ENCODE measurements at places on chromosomes 16 and 17.

DNA sequence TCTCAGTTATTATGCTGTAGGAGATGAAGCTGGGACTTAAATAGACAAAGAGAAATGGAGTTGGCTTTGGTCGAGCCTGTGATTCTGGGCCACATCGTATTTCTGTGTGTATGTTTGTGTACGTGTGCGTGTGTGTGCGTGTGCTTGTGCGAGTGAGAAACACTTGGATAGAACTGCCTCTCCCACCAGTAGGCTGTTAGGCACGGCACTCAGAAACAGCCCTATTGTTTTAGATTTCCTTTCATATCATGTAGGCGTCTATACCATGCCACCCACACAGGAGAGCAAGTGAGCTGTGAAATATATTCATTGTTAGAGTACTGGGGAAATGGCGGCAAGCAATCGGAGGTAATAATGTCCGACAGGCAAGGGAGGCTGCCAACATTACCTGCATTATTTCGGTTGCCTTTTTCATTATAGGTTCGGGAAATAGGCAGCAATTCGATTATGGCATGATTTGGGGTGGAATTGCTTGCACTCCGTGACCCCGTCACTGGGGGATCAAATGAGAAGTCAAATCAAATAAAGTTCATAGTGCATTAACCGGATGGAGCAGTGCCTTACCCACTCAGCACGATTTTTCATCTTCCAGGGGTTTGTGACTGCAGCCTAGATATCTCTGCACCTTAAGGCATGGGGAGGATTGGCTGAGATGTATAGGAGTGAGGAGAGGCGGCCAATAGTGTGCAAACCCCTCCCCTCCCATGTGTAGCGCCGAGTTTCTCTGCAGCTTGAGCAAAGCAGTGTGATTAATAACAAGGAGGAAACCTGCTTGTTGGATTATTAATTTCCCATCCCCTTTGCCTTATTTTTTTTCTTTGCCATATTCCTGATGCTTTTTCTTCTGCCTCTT is 89.6 kb downstream of the RBFOX1 start:
- DNase-seq: no peak

- DNase-seq: no peak
Measured at GRCh38 chr17:58277107-58277801, 3.5 kb downstream of the MPO start.

GRCh38 chr16:56732366-56732765 is 2.4 kb downstream of the NUP93 start:
- DNase-seq: no peak

- peak; percentile 28 for DNase-seq
Measured at GRCh38 chr17:18141210-18141803, 32.8 kb downstream of the MYO15A start.

DNA sequence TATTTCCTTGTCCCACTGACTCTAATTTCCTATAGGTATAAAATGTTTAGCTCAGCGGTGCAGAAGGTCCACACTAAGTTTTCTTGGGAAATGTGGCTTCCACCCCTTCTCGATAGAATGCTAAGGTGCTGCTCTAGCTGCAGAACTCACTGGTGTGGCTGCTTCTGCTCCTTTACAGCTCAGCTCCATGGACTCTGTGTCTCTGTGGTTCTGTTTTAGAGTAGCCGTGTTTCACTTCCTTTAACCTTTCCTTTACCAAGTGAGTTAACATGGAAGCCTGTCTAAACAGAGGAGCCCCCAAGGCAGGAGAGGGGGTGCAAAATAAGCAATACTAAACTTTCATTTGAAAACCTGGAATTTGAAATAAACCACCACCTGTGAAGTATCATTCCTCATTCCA is 65.3 kb downstream of the SPECC1 start:
- DNase-seq: no peak

DNA sequence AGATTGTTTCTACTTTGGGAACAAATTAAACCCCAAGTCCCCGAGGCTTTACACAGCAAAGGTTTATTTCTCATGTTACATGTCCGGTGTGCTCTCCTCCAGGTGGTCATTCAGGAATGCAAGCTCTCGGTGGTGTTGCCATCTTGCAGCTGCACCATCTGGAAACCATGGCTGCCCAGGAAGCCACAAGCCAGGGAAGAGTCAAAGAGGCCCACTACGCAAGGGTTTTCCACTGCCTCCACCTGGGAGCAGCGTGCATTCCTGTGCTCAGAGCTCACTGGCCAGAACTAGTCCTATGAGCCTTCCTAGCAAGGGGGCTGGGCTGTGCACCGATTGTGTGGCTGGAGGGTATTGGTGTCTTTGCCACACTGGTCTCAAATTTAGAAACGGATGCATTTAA is 128.8 kb upstream of the FOXF1 start:
- no peak for DNase-seq

DNA sequence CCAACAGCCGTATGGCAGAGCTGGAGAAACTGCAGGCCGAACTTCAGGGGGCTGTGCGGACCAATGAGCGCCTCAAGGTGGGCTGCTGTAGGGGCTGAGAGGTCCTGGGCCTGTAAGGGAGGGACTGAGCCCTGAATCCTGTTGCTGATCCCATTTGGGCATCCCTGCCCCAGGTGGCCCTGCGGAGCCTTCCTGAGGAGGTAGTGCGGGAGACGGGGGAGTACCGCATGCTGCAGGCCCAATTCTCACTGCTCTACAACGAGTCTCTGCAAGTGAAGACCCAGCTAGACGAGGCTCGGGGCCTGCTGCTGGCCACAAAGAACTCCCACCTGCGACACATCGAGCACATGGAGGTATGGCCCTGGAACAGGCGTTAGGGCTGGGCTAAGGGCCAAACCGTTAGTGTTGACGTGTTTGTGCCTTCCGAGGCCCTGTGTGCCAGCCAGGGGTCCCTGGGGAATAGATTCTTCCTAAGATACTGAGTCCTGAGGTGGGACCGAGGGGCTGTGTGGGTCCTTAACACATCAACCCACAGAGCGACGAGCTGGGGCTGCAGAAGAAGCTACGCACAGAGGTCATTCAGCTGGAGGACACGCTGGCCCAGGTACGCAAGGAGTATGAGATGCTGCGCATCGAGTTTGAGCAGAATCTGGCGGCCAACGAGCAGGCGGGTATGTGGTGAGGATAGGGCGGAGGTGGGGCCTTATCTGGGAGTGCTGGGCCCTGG is 4.2 kb downstream of the RNF40 start:
- DNase-seq: no peak

- DNase-seq: peak; percentile 66
Measured at GRCh38 chr17:47317119-47317518, 6.6 kb upstream of the EFCAB13 start.

DNA sequence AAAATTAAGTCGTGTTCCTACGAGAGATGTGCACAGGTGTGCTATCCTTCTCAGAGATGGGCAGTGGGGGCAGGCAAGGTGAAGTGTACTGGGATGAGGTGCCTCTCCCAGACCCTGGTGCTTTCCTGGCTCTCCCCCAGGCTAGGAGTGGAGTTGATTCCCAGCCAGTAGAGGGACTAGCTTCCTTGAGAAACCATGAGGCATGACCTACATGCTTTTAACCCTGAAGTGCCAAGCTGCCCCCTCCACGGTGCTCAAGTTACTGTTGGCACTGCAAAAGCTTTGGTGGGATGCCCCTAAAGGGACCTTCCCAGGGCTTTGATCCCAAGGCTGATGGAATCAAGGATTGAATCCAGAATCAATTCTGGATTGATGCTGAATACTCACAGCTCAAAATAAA is 47.0 kb upstream of the SREBF1 start:
- DNase-seq: no peak

DNA sequence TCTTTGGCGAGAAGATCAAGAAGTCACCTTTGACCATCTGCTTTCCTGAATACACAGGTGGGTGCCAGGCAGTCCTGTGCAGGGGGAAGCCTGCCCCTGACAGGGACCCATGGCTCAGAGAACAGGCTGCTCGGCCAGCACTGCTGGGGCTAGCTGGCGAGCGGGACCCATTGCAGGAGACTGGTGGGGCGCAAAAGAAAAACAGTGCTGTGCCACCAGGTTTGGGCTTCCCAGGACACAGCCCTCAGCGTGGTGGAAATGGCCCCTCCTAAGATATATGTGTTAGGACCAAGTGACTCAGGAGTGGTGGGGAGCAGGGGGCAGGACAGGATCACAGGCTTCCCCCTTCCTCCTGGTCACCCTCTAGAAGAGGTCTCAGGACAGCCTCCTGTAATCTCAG is 73.9 kb downstream of the AMFR start:
- DNase-seq: no peak

GRCh38 chr17:80111702-80112470 is 10.5 kb downstream of the GAA start:
- DNase-seq: no peak

DNA sequence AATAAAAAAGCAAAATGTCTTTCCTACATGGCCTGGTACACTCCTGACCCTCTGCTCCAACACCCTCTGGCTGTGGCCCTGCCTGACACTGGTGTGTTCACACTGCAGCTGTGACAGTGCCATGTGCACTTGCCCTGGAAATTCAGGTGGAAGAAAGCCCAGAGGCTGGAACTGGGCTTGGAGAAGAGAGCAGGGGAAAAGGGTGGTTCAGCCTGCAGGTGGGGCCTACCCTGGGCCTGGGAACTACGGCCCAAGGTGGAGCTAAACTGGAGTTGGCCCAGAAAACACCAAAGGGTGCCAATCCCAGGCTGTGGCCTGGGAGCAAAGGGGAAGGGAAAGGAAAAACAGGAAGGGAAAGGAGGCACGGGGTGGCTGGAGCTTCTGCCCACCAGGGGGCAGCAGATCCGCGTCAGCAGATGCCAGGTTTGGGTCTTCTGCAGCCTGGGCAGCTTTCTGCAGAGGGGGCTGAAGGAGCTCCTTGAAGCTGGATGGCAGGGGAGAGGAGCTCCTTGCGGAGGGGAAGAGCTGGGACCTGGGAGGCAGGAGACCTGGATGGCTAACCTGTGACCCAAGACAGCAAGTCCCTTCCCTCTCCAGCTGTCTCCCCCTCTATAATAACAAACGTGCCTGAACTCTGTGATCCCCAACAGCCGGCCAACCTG is 15.4 kb upstream of the CTCF start:
- no peak for DNase-seq

DNA sequence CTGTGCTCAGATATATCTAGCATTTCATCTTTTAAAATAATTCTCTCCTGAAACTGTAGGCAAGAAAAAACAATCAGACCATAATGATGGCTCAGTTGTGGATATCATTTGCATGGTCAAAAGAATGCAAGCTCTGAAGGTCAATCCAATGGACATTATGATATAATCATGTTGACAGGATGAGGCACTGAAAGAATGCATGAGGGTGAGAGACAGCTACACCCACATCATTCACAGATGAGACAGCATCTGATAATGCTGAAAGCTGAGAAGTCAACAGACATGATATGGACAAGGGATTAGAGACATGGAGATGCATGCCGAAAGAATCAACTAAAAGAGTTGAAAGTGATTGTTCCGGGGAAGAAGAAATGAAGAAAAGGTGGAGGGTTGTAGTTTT is 346.4 kb upstream of the CDH5 start:
- no peak for DNase-seq

DNA sequence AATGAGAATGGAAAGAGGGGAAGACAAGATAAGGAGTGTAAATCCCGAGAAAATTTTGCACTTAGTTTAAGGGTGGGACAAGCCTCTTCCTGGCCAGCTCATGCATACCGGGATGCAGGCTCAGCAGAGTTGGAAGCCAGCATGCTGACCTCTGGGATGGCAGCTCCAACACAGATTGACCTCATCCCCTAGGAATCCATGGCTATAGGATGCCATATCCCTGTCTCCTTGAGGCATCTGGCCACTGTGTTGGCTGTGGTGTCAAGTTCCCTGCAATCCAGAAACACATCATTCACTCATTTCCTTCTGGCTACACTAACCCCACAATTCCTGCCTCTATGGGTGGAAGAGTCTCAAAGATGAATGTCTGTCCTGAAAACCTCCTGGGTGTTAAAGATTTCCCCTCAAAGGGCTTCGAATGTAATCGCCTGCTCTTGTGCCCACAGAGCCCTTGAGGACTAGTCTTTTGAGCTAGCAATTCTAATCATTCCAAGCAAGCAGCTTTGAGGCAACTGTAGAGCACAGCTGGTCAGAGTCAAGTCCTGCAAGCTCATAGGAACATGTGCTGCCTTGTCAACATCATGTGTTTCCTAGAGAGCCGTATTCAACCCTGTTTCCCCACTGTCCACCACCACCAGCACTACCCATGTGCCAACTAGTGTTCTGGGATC is 141.4 kb downstream of the PMP22 start:
- no peak for DNase-seq

DNA sequence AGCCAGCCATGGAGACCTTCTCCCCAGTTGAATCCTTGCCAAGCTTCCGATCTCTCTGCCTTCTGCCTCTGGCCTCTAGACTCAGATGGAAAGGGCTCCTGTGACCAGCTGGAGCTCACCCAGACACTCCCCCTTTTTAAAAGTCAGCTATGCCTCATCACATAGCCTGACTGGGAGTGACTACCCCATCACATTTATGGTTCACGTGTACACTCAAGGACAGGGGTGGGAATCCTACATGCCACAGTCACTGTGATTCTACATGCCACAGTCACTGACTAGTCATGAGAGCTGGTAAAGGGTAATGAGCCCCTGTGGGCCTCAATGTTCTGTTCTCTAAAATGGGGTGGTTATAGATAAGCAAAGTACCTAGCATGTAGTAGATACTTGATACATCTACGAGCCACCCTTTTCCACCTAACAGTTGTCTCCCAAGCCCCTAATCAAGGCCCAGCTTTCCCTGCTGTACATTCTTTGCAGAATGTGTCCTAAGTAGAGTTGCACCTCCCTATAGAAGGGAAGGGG is 85.1 kb downstream of the RGS9 start:
- no peak for DNase-seq

DNA sequence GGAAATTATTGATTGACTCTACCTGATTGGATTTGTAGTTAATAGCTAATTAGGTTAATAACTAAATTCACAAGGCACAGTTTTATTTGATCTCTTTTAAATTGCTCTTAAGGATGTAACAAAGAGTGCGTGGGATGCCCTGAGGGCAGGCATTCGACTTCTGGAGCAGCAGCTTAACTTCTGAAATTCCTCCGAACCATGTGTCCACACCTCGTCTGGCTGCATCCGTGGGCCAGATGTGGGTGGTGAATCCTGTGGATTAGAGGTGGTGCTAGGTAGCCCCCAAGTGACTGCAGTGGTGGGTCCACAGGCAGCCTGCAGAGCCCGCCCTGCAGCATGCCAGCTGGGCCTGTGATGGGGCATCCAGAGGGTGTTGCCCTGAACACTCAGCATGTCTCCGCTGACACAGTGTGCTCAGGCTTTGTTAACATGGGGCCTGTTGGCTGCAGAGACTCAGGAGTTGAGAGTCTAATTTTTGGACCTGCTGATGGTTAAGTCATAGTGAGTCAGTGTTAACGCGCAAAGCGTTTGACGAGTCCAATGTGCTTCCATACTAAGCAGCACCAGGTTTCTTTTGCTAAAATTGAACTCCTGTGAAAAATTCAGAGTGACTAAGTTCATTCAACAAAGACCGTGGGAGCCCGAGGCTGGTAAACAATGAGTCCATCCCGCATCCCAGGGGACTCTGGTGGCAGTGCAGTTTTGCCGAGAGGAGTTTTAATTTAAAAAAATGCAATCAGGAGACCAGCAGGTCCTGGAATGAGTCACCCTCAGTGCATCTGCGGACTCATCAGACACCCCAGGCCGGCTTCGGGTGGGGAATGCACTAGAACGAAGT is 3.8 kb upstream of the NPB start:
- DNase-seq: peak; percentile 79
